Daoy (cell line): ENCODE measurements at places on chromosomes 12 and 14.

DNA sequence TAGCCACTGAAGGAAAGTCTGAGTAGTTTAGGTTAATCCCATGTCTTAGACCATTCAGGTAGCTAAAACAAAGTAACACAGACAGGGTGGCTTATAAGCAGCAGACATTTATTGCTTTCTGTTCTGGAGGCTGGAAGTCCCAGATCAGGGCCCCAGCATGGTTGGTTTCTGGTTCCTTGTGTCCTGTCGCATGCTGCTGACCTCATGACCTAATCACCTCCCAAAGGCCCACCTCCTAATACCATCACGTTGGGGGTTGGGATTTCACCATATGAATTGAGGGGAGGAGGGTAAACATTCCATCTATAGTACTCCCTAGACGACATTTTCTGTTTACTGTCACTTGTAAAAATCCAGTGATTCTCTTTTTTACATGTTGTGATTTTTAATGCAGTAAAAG, 148.6 kb downstream of the FBXL14 start:
- DNase-seq: no peak

GRCh38 chr12:57944313-57945023, 3.1 kb downstream of the ATP23 start:
- DNase-seq: no peak

GRCh38 chr14:54805070-54805444, 97.6 kb downstream of the GCH1 start:
- DNase-seq: no peak

DNA sequence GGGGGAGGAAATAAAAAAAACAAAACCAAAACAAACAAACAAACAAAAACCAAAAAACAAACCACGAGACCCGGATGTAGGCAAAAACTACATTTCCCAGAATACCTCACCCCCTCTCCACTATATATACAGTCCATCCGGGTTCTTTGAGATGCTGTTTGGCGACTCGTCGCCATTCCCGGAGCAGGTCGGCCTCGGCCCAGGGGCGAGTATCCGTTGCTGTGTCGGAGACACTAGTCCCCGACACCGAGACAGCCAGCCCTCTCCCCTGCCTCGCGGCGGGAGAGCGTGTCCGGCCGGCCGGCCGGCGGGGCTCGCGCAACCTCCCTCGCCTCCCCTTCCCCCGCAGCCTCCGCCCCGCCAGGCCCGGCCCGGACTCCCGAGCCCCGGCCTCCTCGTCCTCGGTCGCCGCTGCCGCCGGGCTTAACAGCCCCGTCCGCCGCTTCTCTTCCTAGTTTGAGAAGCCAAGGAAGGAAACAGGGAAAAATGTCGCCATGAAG, at the start of gene RNF10:
Gene RNF10, plus strand, starts transcription at position 154 of the 500 bp plus-strand sequence. CDS start 456 bp downstream, outside the sequence.
- peak; percentile 82 for DNase-seq

DNA sequence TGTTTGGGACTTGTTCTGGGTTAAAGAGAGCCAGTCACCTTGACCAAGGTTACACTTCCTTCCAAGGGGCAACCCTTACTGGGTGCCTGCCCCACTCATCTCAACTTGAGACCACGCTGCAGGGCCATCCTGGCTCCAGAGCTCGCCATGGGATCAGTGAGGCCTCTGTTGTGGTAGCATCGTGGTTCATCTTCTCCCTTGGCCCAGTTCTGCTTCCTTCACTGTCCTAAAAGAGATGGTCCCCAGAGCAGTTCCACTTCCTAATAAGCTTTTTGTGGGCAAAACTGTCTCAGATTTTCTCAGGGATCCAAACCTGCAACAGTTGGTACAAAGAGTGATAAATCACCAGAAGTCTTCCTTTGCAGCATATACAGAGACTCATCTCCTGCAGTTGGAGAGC, 165.9 kb upstream of the TMEM260 start:
- no peak for DNase-seq

GRCh38 chr12:115871714-115872113, 405.8 kb downstream of the MED13L start:
- DNase-seq: peak; percentile 9

DNA sequence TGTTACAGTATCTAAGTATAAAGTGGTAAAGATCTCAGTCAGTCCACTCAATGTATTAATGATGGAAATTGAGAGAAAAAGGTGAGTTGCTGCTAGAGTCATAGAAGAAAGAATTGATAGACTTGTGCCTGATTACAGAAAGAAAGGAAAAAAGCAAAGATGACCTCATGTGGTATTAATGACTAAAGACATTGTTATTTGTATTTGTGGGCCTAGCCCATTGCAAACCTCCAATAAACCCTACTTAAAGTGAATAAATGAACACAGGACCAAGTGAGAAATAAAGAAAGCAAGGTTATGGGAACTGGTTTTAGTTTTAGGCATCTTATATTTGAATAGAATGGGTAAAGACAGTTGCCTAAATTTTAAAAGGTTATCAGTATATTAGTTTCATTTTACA, 105.5 kb downstream of the SYT1 start:
- no peak for DNase-seq

- DNase-seq: no peak
Observed at GRCh38 chr12:132674561-132674960, 12.6 kb downstream of the POLE start.

- no peak for DNase-seq
Observed at GRCh38 chr12:71721783-71722505, 32.7 kb upstream of the RAB21 start.

DNA sequence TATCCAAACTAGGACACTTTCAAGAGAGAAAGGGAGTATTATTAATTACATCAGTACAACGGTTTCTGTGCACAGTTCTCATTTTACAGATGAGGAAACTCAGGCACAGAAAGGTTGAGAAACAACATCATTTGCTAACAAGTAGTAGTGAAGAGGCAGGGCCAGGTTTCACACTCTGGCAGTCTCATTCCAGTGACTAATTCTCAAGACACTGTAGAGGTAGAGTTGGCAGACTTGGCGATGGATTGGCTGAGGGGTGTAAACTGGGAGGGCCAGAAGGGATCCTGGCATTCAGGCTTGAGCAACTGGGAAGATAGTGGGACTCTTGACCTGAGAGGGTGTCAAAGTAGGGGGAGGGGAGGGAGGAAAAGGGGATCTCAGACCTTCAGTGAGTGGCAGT, 73.8 kb upstream of the BDKRB2 start:
- DNase-seq: no peak

DNA sequence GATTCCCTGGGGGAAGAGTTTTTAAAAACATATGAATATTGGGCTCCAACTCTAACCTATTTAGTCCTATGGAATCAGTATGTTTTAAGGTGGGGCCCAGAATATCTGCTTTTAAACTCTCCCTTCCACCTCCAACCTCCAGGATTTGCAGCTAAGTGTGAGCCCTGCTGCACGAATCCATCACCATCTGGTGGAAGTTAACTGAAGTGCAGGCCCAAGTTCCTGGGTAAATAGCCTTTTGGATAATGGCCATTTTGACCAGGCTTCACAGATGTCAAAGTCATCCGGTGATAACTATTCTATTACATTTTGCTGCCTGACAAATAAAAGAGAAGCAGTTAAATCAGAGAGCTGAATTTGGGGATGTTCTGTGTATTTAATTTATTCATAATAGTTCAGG, 58.1 kb upstream of the RMST start:
- peak; percentile 51 for DNase-seq

- DNase-seq: no peak
Observed at GRCh38 chr12:88643685-88644084, 63.4 kb upstream of the KITLG start.

DNA sequence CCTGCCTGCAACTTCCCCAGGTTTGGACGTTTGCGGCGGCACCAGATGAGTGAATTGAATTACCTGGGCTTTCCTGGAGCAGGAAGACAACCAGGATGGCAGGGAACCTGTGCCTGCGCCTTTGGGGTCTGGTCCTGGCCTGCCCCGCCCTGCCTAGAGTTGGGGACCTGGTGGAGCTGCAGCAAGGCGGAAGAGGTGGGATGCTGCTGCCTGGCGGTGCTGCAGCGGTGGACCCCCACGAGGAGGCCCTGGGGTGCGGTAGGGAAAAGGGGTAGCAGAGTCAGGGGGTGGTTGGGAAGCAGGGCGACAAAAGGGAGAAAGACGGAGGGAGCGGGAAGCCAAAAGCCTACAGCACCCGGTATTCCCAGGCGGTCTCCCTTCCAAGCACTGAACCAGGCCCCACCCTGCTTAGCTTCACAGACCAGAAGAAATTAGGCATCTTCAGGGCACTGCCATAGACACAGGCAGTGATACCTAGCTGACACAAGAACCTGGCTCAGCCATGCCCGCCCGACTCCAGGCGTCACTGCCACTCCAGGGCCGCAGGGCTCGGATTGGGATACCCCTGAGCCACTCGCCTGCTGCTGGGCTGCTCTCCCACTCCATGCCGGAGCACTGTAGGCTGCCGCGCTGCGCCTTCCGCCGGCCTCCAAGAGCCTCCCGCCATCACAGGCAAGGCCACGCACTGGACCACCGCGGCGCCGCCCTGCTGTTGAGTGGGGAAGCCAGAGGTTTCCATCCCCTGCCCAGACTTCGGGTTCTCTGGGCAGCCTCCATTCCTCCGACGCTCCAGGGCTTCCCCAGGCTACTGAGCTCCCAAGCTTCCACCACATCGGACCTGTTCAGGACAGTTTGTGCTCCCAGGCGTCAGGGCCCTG, 155.2 kb upstream of the ALG10B start:
- DNase-seq: no peak

GRCh38 chr14:87131879-87132278, 861.1 kb downstream of the GALC start:
- peak; percentile 42 for DNase-seq

GRCh38 chr12:65685514-65685913, 138.8 kb upstream of the HMGA2 start:
- DNase-seq: peak; percentile 33

- DNase-seq: no peak
Observed at GRCh38 chr14:69363055-69363454, 35.0 kb downstream of the ERH start.

GRCh38 chr14:52949711-52950409, 990 bp downstream of the FERMT2 start:
- peak; percentile 60 for DNase-seq

DNA sequence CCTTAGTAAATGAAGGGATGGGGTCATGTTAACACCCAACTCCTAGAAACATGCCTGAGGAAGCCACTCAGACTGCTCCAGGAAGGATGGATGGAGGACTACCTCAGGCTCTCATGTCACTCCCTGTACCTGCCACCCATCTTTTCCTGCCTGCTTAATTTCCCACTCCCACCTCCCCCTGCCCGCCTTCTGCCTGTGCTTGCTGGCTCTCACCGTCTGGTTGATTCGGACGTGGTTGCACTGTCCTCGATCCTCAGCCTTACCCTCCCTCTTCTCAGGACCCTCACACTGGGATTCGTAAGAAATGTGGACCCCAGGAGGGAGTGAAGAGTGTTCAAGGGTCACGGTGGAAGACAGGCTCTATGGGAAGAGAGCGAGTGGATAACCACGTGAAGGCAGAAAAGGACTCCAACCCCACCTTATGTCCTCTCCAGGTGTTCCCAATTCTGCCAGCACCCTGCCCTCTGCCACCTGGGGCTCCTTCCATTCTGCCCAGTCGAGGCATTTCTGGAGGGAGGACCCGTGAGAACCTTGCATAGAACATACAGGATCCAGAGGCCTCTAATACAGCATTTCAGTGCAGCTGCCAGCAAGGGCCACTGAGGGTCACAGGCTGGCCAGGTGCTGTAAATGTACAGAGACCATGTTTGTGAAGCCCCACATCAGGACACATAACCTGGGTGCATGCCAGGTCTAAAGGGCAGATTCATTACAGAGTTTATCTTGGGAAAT, 12.9 kb downstream of the ITGB7 start:
- DNase-seq: no peak

DNA sequence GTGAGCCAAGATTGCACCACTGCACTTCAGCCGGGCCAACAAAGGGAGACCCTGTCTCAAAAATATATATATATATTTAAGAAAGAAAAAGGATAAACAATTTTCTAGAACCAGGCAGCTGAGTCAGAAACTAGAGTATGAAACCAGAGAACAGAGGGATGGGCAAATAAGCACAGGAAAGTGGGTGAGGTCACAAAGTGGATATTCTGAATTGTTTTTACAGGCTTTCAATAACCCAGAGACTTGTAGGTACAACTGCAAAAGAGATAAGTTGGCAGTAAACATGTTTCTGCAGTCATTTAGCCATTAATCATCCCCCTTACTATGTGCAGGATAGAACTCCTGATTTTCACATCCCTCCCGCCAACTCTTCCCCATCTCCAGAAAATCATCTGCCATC, 94.2 kb downstream of the BTG1 start:
- DNase-seq: no peak

- DNase-seq: no peak
Observed at GRCh38 chr12:66776974-66777373, 98.1 kb upstream of the GRIP1 start.

DNA sequence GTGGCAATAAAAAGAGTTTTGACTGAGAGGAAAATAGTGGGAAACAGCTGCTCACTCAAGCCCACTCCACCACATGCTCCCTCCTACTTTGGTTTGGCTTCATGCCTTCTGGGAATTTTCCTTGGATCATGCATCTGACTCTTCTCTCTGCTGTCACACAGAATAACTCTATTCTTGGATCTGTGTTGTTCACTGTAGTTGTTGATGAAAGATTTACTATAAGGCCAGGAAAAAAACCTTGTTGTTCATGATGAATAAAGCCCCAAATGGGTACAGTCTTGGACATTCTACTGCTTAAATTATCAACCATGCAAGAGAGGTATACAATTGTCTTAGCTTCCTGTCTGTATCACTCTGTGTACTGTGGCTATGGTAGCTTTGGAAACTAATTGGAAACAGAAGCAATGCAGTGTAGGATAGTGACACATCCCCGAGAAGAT, 70.5 kb downstream of the TMX1 start:
- DNase-seq: peak; percentile 49

DNA sequence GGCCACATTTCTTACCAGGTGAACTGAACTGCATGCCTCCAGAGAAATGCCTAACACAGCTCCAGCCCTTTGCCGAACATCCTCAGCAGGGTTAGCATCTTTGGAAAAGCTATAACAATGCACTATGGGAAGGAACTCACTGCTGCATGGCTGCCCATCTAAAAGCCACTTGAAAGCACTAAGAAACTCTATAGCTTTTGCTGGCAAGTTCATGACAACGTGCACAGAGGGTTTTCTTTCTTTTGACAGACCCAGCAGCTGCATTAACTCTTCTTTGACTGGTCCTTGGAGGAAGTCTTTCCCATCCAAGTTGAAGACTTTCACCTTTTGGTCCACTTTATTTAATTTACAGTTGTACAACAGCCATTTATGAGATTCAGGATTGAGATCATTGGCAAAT, 5.3 kb downstream of the TRMT5 start:
- DNase-seq: no peak

DNA sequence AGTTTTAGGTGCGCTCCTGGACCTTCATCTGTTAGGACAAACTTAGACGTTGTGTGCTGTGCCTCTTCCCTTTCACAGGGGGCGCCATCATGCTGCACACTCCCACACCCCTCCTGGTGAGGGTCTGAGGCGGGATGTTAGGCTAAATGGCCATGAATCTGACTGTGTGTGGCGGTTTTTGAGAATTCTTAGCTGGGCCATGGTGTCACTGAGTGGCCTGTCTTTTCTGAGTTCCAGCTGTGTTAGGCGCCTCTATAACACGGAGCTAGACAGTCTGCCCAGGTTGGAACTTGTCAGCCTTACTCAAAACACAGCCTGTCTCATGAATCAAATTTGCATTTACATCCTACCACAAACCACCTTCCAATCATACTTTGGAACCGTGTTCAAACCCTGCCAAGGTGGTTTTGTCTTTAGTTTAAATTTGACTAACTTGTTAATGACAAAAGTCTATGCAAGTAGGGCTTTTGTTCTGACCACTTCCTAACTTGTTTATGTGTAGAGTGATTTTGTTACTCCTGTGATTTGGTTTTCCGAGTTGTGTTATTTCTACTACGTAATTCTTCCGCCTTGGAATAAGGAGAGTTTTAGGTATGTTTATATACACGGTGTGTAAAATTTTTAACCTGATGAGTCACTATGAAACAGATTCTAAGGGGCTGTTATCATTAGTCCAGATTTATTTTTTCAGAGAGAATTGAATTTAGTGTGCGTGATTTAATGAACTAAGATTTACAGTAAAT, 19.6 kb downstream of the ACVR1B start:
- peak; percentile 74 for DNase-seq
